ENCODE measurements at places on chromosomes 2 and 18. TPM values are rescaled to one million over a fixed set of nuclear protein-coding genes. Genes with fewer than 3 reads are reported as not detected.

DNA sequence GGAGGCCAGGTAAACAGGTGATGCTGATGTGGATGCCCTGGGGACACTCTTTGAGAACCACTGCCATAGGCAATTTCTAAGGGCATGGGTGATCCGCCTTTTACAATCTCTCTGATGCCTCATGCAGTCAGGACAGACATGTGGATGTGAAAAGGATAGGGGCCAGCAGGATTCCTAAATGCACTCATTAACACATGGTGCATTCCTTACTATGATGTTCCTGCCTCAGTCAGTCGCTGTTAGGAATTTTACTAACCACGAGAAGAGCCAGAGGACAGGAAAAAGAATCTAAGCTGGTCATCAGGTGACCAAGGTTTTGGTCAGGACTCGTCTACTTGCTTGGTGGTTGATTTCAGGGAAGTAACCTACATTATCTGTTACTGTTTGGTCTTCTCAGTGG lies 191.0 kb downstream of the ARL4C start:
- no peak for DNase-seq
- H3K27ac ChIP-seq, result no peak overlapping the region
- H3K27me3 ChIP-seq, result no peaks in the 10 kb centered on the region

DNA sequence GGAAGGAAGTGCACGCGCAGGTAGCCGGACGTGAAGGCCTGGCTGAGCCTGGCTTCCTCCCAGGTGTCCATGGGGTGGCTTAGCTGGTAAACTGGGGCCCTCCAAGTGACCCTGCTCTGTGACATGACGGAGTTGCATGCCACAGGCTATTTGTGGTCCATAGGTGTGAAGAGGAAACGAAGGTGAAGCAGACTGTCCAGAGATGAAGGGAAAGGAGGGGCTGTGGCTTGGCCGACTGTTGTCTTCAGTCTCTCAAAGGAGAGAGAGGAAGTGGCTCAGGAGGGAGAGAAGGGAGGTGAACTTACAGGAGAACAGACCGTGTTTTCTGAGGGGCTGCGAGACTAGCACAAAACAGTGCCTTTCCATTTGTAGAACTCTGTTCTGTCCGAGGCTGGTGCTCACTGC lies 19.3 kb downstream of the INPP5D start:
- peak overlapping the region; percentile 94 for H3K27ac ChIP-seq
- H3K4me3 ChIP-seq, result peak overlapping the region; percentile 64
- peaks cover 54% of the 10 kb centered on the region for H3K36me3 ChIP-seq
- peak; percentile 77 for DNase-seq

MAPRE3 gene
- 1.3 TPM for total RNA-seq

RAPGEF4 gene
- total RNA-seq, result 0.21 TPM

- no peak overlapping the region for H3K4me3 ChIP-seq
- no peak overlapping the region for H3K27ac ChIP-seq
- H3K4me1 ChIP-seq, result peaks cover 3% of the 10 kb centered on the region
- DNase-seq, result no peak
Measured at GRCh38 chr18:47981320-47981719, 50.9 kb upstream of the SMAD2 start.

DNA sequence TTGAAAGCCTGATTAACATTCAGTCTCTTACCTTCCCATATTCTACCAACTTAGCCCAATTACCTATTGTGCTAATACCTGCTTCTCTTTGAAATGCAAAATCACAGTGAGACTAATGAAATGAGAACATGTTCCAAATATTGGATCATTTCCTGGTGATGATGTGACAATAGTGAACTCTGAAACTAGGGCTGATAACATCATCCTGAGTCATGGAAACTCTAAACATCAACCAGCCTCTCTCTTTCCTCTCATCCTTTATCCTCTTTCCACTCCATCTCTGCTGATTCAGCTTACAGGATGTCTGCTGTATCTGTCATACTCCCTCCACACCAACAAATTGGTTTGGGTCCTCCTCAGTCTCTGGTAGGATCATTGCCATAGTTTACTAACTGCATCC lies 98.8 kb upstream of the NCKAP5 start:
- H3K4me1 ChIP-seq, result no peaks in the 10 kb centered on the region
- H3K4me3 ChIP-seq, result no peak overlapping the region
- peaks cover 4% of the 10 kb centered on the region for H3K27me3 ChIP-seq
- no peak for DNase-seq
- no peaks in the 10 kb centered on the region for H3K36me3 ChIP-seq

RBM44 gene
- 0.42 TPM for total RNA-seq

- no peak overlapping the region for H3K4me3 ChIP-seq
- no peak for DNase-seq
- no peak overlapping the region for H3K27ac ChIP-seq
- no peaks in the 10 kb centered on the region for H3K36me3 ChIP-seq
Measured at GRCh38 chr2:177056481-177056929, 156.1 kb upstream of the HNRNPA3 start.

GRCh38 chr2:9355270-9355669 lies 68.1 kb downstream of the ITGB1BP1 start:
- H3K36me3 ChIP-seq, result no peaks in the 10 kb centered on the region
- H3K4me1 ChIP-seq, result peaks cover 3% of the 10 kb centered on the region
- no peak overlapping the region for H3K4me3 ChIP-seq
- H3K27ac ChIP-seq, result no peak overlapping the region
- DNase-seq, result no peak
- H3K27me3 ChIP-seq, result peaks cover 61% of the 10 kb centered on the region

ALPG gene
- total RNA-seq, result not detected

SIX2 gene
- total RNA-seq, result not detected

- H3K4me1 ChIP-seq, result peaks cover 17% of the 10 kb centered on the region
- no peaks in the 10 kb centered on the region for H3K27me3 ChIP-seq
- DNase-seq, result no peak
- H3K27ac ChIP-seq, result no peak overlapping the region
Measured at GRCh38 chr2:151971301-151972051, 127.4 kb downstream of the CACNB4 start.

RGPD4 gene
- total RNA-seq, result 0.54 TPM

DNA sequence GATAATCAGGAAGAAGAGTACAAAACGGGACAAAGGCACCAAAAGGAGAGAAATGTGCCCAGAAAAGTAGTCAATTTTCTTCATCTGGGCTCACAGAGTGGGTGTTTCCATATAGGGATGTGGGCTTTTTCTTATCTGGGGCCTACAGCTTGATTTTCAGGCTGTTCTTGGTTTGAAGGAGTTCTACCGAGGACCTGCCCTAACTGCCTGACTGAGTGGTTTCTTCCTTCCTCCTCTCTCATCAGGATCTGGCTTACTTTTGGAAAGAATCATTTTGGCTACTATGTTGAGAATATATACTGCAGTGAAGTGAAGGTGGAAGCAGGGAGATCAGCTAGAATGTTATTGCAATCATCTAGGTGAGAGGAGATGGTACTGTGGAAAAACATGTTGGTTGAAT lies 316.7 kb downstream of the LRP1B start:
- no peak overlapping the region for H3K4me3 ChIP-seq
- no peak overlapping the region for H3K27ac ChIP-seq
- no peaks in the 10 kb centered on the region for H3K36me3 ChIP-seq
- H3K4me1 ChIP-seq, result no peaks in the 10 kb centered on the region
- DNase-seq, result no peak
- H3K27me3 ChIP-seq, result no peaks in the 10 kb centered on the region

DNA sequence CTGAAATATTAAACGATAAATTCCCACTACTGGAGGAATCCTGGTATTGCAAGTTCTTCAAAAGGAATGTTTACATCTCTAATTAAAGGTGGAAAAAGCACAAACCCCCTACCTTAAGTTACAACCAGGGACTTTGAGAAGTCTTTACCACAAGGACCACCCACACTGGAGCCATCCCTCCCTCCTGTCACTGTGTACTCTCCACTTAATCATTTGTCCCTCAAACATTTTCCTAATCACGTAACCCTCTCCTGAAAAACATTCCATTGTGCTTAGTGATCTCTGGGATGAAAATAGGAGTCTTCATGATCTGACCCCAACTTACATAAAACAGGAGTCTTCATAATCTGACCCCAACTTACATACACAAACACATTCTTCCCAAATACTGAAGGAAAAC lies 85.7 kb downstream of the SUCLG1 start:
- no peaks in the 10 kb centered on the region for H3K4me1 ChIP-seq
- DNase-seq, result no peak
- H3K4me3 ChIP-seq, result no peak overlapping the region
- no peak overlapping the region for H3K27ac ChIP-seq
- no peaks in the 10 kb centered on the region for H3K36me3 ChIP-seq

Measured in activated CD8-positive, alpha-beta memory T cell treated with anti-CD3 and anti-CD28 coated beads, Interleukin-2, amount 10 ng/mL, durations not matched to agents 7 days and 5 days (primary cell).